ENCODE measurements at places on chromosomes 7 and 10.

- DNase-seq = no peak
These were observed 159.5 kb upstream of the POT1 start for GRCh38 chr7:125089171-125089570.

- DNase-seq = no peak
These were observed 123.6 kb downstream of the PON1 start for GRCh38 chr7:95200741-95201140.

DNA sequence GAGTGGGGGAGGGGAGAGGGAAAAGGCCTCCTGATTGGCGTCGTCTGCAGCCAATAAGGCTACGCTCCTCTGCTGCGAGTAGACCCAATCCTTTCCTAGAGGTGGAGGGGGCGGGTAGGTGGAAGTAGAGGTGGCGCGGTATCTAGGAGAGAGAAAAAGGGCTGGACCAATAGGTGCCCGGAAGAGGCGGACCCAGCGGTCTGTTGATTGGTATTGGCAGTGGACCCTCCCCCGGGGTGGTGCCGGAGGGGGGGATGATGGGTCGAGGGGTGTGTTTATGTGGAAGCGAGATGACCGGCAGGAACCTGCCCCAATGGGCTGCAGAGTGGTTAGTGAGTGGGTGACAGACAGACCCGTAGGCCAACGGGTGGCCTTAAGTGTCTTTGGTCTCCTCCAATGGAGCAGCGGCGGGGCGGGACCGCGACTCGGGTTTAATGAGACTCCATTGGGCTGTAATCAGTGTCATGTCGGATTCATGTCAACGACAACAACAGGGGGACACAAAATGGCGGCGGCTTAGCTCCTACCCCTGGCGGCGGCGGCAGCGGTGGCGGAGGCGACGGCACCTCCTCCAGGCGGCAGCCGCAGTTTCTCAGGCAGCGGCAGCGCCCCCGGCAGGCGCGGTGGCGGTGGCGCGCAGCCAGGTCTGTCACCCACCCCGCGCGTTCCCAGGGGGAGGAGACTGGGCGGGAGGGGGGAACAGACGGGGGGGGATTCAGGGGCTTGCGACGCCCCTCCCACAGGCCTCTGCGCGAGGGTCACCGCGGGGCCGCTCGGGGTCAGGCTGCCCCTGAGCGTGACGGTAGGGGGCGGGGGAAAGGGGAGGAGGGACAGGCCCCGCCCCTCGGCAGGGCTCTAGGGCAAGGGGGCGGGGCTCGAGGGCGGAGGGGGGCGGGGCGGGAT lies at the start of gene KAT6B:
Gene KAT6B, plus strand, starts transcription at position 459 of the 903 bp plus-strand sequence. CDS start 16,258 bp downstream, outside the sequence.
- DNase-seq = peak; percentile 100

GRCh38 chr7:45001826-45002225 lies 1.8 kb downstream of the CCM2 start:
- no peak for DNase-seq

DNA sequence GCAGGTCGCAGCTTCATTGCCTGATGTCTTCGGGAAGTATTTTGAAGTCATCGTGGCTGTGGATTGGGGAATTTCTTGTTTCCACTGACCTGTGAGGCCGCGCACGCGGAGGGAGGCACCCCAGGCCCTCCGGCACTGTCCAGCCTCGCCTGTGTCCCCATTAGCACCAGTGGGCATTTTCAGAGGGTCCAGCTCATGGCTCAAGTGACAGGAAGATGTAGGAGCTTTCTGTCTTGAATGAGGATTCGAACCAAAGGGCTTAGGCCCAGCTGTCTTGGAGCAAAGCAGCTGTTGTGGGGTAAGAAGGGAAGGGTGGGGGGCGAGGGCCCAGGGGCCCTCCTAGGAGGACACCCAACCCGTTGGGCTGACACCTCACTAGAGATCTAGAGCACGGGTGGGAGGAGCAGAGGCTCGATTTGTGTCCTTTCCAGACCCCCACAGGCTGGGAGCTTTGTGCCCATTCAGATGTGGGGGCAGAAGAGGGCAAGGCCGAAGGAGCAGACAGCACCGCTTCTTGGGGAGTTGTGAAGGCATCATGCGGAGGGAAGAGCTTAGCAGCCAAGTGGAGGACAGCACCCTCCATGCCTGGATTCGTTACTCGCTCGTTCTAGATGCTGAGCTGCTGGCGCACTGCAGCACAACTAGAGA lies 914 bp downstream of the ZNF37A start:
- no peak for DNase-seq

GRCh38 chr7:47484923-47485639 lies 96.8 kb downstream of the TNS3 start:
- no peak for DNase-seq

DNA sequence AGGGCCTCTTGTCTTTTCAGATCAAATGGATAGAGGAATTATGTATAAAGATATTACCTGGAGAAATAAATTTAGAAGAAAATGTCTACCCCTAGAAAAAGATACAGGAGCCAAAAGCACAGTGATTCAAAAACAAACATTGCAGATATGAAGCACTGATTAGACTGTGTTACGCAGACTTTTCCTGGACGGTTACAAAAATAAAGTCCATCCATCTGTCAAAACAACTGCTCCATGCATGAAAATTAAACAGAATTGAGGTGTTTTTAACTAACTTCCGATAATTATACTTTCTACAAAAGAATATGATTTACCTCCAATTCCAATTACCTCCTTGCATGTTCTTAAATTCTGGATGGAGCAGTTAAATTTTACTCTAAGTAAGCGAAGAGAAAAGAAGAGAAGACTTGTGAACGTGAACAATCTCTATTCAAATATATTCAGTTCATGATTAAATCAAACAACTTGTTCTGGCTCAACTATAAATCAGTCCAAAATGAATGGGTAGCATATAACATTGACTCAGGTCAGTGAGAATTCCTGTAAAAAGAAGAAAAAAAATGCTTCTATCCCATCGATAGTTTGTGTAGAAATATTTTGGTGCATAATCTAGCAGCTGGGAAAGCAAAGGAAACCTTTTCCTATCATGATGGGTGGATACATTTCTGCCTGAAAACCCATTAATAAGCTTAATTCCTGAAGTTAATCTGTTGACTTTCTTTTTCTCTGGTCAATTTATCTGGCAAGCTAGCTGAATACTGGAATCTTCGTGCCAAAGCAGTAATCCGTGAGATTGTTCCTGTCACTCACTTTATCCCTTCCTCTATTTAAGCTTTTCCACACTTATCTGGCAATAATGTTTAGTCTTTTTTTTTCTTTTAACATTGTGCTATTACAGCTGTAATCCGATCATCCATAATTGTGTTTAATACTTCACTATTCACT lies 80.4 kb downstream of the SEMA3A start:
- no peak for DNase-seq

DNA sequence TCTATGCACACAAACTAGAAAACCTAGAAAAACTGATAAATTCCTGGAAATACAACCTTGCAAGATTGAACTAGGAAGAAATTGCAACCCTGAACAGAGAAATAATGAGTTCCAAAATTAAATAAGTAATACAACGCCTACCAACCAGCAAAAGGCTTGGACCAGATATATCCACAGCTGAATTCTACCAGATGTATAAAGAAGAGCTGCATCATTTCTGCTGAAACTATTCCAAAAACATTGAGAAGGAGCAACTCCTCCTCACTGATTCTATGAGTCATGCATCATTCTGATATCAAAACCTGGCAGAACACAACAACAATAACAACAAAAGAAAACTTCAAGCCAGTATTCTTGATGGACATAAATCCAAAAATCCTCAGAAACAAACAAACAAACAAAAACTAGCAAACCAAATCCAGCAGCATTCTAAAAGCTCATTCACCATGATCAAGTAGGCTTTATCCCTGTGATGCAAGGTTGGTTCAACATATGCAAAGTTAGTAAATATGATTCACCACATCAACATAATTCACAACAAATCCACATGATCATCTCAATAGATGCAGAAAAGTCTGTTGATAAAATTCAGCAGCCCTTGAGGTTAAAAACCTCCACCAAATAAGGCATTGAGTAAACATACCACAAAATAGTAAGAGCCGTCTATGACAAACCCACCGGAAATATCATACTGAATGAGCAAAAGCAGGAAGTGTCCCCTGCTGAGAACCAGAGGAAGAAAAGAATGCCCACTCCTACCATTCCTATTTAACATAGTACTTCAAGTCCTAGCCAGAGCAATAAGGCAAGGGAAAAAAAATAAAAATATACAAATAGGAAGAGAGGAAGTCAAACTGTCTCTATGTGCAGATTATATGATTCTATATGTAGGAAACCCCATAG lies 98.2 kb downstream of the PCDH15 start:
- DNase-seq = no peak

DNA sequence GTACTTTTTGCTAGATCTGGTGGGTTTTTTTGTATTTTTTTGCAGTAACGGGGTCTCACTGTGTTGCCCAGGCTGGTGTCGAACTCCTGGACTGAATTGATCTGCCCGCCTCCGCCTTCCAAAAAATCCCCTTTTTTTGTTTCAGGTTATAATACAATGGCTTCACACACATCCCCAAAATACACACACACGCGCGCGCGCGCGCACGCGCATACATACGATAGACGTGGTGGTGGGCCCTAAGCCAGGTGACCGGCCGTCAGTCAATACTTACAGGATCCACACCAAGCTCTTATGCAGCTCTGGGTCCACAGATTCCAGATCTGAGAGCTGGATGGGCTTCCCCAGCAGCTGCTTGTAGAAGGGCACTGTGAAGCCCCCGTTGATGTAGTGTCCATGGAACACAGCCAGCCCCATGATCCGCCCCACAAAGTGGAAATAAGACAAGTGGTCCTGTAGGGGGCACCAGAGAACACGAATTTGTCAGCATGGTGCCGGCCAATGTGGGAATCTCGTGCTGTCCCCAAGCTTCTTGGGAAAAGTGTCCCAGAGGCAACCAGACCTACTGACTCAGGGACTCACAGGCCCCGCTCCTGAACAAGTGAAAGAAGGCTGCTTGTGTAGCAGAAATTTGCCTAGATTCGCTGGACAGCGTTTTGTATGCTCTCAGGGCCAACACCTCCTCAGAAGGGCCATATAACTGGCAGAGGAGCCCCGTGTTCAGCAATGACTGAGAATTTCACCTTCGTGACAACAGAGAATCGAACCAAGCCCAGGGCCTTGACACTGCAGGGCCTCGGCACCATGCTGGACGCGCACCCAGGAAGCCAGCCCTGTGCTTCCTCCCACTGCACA lies 103.6 kb downstream of the SMURF1 start:
- peak; percentile 91 for DNase-seq

- DNase-seq = no peak
These were observed 32.9 kb upstream of the SLF2 start for GRCh38 chr10:100879741-100880360.

DNA sequence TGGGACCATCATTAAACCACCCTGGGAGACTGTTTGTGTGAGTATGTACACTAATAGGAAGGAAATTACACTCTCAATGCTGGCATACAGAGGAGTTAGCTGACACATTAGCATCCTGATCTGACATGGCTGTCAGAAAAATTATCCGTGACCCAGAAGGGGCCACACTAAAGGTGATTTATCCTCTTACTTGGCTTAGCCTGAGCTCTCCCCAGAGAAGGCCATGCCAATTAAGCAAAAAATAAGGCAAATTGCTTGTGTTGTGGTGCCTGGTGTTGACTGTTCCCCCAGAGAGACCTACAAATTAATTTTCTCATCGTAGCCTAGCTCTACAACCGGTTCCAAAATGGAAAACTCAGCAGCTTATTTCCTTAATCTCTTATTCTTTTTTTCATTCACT lies 992.3 kb downstream of the KCNMA1 start:
- no peak for DNase-seq

DNA sequence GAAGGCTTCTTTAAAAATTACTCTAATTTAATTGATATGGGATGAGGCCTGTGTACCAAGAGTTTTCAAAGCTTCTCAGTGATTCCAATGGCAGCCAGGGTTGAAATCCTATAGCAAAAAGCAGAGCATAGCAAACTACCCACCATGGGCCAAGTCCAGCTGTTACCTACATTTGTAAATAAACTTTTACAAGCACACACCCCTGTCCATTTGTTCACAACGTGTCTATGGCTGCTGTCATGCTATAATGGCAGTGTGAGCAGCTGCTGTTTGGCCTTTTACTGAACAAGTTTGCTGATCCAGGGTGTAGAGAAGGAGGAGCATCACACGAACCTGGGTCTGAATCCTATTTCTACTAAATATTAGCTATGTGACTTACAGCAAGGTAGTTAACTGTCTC lies 50.0 kb downstream of the NPY start:
- DNase-seq = no peak

DNA sequence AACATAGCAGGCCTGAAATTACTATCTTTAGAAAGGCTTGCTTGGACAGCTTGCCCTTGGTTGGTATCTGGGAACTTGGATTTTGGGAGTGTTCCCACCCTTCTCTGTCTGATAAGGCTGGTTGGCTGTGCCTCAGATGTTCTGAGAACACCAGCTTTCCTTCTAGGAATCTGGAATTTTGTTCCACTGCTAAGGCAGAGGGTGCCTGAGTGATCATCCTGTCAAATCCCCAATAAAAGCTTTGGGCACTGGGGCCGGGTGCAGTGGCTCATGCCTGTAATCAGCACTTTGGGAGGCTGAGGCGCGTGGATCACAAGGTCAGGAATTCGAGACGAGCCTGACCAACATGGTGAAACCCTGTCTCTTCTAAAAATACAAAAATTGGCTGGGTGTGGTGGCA lies 5.0 kb downstream of the TRUB1 start:
- DNase-seq = peak; percentile 46

- no peak for DNase-seq
These were observed 123.5 kb downstream of the ADCY1 start for GRCh38 chr7:45697576-45698136.
